Inflammatory macrophage treated with lipopolysaccharide for 4 hours (primary cell): ENCODE measurements at places on chromosomes 16 and 17.

DNA sequence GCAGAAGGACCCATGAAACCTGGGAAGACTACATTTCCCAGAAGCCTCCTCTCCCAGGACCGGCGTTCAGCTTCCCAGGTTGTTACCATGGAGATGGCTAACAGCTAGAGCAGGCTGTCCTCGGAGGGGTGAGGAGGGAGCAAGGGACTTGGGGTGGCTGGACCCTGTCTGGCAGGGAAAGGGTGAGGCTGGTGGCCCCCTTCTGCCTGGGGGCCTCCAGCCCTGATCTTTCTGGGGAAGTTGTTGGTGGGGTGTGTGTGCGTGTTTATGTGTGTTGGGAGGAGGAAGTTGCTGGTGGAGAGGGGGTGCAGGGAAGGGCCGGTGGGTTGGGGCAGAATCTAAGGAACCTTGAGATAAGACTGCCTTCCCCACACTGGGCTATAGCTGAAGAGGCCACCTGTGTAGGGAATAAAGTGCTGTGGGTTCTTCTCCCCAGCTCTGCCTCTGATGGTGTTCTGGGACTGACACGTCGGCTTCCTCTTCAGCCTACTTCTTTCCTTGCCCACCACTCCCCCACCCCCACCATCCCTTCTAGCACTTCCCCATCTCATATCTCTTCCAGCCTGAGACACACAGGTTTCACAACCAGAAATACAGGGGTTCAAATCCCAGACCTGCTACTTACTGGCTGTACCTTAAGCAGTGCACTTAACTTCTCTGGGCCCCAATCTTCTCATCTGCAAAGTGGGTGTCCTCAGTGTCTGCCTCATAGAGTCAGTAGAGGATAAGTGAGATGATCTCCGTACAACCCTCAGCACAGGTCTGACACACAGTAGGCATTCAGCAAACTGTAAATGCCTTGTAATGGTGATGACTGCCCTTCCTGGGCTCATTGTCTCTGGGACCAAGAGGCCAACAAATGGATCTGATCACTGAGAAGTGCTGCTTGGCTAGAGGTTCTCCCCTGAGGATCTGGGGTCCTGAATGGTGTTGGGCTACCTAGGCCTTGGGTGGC is at the start of gene DRC7:
Gene DRC7 (plus strand): TSS at position 82 of the 955 bp plus-strand sequence. CDS start 3,144 bp downstream, outside the sequence.
- peak; percentile 62 for DNase-seq

DNA sequence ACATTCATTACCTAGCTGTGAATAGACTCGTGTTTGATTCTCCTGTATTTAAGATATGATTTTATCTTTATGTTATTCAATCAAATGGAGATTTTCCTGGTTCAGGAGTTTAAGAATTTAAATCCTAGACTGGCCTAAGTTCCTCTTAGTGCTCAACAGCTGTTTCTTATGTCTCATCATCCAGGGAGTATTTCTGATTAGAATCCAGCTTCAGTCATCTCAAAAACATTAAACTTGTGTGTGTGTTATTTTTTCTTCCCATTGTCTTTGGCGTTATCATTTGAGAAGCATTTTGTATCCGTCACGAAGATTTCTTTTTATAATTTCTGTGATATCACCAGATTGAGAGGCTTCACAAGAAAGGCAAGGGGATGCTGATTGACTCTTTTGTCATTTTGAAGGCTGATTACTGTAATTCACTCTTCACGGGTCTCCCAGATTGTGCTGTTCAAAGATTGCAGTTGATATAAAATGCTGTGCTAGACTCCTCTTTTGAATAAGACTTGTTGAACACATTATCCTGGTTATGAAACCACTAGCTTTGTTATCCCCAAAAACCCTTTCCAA is 204.8 kb downstream of the CDH8 start:
- DNase-seq, result no peak

- DNase-seq, result no peak
These were observed 4.0 kb upstream of the PPP1R27 start for GRCh38 chr17:81838753-81839255.

GRCh38 chr17:54945671-54946070 is 22.8 kb downstream of the COX11 start:
- no peak for DNase-seq

DNA sequence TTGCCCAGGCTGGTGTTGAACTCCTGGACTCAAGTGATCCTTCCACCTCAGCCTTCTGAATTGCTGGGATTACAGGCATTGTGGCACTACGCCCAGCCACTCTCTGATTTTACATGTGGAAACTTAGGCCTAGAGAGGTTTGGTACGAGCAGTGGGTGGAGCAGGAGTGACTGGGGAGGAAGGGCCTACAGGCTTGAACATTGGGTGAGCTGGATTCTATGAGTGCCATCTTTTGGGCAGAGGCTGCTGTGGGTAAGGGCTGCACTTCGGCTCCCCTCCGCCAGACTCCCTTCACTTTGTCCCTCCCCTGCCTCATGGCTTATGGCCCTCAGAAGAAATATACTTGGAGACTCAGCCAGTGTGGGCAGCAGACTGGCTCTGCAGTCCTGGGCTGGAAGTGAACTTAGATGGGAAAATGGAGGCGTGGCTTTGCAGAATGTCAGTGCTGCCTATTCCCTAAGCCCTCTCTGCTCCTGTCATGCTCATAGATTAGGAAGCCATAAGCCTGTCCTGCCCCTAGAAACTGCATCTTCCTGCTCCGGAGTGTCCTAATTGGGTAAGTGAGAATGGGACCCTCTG is 9.5 kb upstream of the MRC2 start:
- DNase-seq, result no peak

- no peak for DNase-seq
These were observed 55.1 kb downstream of the WNT3 start for GRCh38 chr17:46763416-46763815.

DNA sequence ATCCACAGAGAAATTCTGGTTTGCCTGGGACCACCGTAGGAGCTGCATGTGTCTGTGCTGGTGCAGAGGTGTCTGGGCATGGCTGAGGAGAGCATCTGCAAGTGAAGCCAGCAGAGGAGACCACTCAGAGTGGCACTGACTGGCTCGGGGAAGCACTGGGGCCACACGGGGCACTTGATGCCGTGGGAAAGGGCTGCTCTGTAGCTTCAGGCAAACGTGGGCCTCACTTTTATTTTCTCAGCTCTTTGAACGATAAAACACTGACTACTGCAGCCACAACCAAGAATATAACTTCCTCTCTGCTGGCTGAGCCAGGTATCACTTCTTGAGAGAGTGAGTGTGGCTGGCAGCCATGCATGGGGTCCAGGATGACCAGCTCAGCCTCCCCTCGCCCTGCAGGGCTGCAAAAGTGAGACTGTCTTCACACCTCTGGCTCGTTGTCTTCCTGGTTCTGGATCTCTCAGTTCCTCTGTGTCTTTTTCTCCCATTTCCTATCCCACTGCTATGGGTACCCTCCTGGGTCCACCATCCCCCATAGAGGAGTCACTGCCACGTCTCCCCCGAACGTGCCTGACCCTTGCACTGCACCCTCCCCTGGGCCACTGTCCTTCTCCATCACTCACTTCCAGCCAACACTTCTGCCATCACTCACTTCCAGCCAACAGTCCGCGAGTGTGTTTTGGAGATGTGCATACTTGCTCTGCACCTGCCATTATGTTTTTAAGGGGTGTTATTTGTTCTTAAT is 201.4 kb upstream of the CHMP6 start:
- DNase-seq, result no peak

- DNase-seq, result no peak
These were observed 10.2 kb downstream of the TRARG1 start for GRCh38 chr17:1289695-1290094.

DNA sequence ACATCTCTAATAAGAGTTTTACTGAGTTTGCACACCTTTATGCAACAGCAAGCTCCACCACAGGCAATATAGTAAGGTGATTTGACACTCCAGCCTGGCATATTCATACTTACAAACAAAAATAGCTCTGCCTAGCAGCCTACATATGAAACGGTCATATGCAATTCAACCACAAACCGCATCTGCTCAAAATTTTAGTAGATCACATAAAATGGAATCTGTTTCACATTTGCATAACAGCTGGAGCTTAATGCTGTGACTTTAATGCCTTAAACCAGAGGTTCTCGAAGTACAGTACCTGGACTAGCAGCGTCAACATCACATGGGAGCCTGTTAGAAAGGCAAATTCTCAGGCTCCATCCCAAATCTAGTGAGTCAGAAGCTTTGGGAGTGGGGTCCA is 578.4 kb downstream of the CDH11 start:
- DNase-seq, result no peak

GRCh38 chr17:81930142-81931125 is 2.9 kb upstream of the MAFG start:
- DNase-seq, result no peak

DNA sequence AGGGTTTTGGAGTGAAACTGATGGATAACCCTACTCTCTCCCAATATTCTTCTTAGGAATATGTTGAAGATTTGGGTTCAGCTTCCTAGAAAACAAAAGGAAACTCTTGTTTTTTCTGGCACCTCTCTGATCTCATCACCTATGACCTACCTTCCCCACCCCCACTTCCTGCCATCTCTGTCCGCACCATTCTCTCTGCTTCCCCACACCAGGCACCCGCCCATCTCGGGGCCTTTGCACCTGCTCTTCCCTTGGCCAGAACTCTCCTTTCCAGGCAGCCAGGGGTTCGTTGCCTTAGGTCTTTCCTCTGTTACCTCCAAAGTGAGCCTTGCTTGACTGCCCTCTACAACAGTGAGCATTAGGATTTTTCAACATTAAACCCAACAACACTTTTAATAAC is 159.7 kb downstream of the IRX3 start:
- DNase-seq, result no peak

DNA sequence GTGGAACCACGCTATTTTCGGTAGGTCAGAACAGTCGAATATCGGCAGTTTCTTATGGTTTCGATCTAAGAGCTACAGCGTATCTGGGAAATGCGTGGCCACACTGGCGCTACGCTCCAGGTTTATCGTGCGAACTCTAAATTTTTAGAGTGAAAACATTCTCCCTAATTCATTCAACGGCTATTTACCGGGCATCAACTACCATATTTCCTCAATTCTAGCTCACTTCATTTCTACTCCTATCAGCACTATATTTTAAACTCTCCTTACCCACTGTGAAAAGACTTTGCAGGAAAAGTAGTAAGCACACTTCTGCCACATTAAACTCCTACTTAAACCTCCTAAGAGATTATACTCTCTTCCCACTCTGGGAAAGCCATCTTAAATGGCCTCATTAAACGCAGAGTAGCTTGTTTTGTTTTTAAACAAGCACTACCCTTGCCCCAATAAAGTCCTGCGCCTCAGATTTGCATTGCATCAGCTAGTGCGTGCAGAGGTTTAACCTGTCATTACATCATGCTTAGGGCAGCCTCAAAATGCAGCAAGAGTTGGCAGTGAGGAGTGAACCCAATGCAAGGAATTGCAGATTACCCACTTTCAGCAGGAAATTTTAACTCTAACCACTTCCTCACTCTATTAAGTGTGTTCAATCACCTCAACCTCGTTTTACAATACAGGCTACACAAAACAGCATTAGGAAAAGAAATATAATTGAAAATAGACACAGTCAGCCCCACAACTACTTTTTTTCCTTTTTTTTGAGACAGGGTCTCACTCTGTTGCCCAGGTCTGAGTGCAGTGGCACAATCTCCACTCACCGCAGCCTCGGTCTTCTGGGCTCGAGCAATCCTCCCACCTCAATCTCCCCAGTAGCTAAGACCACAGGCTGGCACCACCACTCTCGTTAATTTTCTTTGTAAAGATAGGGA is 18.8 kb downstream of the SIAH1 start:
- peak; percentile 72 for DNase-seq

GRCh38 chr17:65071861-65072260 is 15.3 kb upstream of the GNA13 start:
- DNase-seq, result no peak

GRCh38 chr16:10849736-10850477 is 27.1 kb upstream of the CIITA start:
- DNase-seq, result no peak

- DNase-seq, result no peak
These were observed 38.3 kb downstream of the CDK5R1 start for GRCh38 chr17:32525122-32525521.

DNA sequence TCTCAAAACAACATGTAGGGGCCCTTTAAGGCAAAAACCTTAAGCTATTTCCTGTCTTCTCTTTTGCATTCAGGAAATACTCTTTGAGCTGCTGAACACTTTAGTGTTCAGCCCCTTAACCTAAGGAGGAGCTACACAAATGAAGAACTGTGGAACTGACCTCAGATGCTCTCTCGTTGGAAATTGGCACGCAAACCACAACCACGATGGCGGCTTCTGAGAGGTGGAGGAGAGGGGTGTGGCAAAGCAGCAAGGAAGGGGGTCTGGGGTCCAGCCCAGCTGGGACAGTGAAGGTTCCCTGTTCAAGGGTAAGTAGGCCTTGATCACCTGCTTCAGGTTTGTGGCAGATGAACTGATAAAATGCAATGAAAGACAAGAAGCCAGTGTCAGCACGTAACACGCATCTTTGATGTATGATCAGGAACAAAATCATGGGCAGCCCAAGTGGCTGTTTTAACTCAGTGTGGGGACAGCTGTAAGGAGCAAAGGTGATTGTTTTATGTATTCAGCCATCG is 291.6 kb upstream of the TNRC6C start:
- no peak for DNase-seq

GRCh38 chr17:74117999-74118421 is 85.5 kb upstream of the RPL38 start:
- DNase-seq, result no peak

- DNase-seq, result no peak
These were observed 16.5 kb downstream of the SNF8 start for GRCh38 chr17:48927978-48928745.

DNA sequence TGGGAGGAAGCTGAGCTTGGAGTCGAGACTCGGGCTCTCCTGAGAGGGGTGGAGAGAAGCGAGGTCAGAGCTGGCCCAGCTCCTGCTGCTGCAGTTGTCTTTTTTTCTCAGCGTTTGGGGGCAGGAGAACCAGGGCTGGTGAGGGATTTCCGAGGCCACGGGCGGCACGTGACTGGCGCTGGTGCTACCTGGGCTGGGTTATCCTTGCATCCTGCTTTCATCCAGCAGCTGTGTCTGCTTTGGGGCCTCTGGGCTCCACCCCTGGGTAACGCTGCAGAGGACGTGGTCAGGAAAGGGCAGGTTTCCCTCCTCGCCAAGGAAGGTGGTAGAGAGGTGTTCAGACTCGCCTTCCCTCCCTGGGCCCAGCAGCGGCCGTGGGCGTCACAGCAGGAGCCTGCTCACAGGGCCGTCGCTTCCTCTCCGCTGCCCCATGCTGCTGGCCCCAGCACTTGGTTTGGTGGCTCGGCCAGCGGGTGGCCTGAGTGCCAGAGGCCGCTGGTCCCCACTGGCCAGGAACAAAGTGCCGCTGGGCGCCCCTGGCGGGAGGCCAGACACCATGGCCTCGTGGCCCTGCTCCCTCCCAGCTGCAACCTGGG is 22.5 kb downstream of the GSE1 start:
- DNase-seq, result no peak

DNA sequence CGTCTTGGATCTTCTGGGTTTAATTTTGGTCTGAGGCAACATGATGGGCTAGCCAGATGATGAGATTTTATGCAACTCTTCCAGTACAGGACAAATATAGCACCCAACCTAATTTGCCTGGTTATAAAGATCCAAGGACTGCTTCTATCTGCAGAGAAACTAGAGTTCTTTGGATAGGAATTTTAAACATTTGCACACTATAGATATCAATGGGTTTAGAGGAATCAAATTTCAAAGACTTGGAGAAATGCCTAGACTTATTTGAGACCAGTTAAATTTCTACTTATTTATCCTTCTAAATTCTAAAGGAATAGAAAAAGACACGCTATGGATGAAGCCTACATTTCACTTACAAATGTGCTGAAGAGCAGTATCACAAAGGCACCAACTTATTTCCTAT is 12.6 kb downstream of the PMFBP1 start:
- no peak for DNase-seq
